ENCODE measurements at places on chromosomes 2 and 18. TPM values are rescaled to one million over a fixed set of nuclear protein-coding genes. Genes with fewer than 3 reads are reported as not detected.

The ALLC gene
- total RNA-seq = not detected

The ERBB4 gene
- total RNA-seq = 0.16 TPM

The ALPP gene
- total RNA-seq = not detected

The SKA1 gene
- 3.0 TPM for total RNA-seq

The IL36G gene
- not detected for total RNA-seq

The GREB1L gene
- total RNA-seq = 3.7 TPM

The ACMSD gene
- total RNA-seq = not detected

The THUMPD2 gene
- 9.5 TPM for total RNA-seq

The CFC1B gene
- not detected for total RNA-seq

The SLC4A5 gene
- 0.45 TPM for total RNA-seq

The TMSB10 gene
- total RNA-seq = 3,849 TPM

The PSMA8 gene
- not detected for total RNA-seq

GRCh38 chr2:158392687-158393086 is 63.9 kb downstream of the CCDC148 start:
- DNase-seq = no peak

DNA sequence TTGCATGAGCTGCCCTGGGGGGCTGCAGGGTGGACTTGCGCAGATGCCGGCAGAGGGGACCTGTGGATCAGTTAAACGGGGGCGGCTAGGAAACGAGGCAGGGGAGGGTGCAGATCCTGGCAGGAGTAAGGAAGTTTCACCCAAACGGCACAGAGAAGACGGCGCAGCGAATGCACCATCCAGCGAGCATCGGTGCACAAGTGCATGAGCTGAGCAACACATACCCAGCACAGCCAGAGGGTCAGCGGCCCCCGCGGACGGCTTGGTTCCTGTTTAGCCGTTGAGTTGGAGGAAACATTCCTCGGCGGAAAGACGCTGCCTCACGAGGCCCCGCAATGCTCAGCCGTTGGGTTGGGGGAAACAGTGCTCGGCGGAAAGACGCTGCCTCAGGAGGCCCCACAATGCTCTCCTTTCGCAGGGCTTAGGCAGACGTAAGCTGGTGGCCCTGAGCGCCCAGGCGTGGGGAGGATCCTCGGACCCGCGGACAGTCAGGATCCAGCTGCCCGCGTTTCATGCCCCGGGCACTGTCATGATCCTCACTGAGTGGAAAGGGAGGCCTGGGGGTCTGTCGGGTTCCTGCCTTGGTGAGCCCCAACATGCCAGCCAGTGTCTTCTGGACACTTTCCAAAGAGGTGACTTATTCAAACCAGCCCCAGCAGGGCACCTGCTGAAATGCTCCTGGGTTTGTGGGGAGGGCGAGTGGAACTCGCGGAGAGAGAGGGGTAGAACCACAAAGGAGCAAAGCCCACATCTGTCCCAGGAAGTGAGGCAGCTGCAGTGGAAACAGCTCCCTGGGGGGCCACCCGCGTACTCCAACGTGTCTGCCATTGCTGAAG is 86.3 kb downstream of the NDUFA10 start:
- DNase-seq = no peak

- DNase-seq = no peak
Measured at GRCh38 chr2:128375454-128375853, 56.8 kb upstream of the HS6ST1 start.

- DNase-seq = no peak
Measured at GRCh38 chr2:119154076-119154475, 4.5 kb downstream of the C1QL2 start.

GRCh38 chr2:22487036-22487435 is 897.9 kb upstream of the KLHL29 start:
- DNase-seq = no peak

DNA sequence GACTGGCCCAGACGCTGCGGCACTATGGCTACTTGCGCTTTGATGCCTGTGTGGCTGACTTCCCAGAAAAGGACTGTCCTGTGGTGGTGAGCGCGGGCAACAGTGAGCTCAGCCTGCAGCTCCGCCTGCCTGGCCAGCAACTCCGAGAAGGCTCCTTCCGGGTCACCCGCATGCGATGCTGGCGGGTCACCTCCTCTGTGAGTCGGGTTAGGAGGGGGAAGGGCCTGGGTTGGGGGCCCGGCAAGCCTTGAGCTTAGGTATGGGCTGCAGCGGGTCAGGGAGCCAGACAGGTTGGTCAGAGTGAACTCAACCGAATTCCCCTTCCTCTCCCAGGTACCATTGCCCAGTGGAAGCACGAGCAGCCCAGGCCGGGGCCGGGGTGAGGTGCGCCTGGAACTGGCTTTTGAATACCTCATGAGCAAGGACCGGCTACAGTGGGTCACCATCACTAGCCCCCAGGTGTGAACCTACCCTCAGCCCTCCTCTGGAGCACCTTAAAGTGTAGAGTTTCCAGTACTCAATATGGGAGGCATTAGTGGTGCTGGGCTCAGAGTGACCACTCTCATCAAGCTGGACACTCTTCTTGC is 4.9 kb downstream of the ZNF513 start:
- DNase-seq = no peak

GRCh38 chr2:10326151-10326616 is 23.5 kb downstream of the HPCAL1 start:
- no peak for DNase-seq

GRCh38 chr18:76546088-76546435 is 51.0 kb upstream of the ZNF516 start:
- peak; percentile 5 for DNase-seq

DNA sequence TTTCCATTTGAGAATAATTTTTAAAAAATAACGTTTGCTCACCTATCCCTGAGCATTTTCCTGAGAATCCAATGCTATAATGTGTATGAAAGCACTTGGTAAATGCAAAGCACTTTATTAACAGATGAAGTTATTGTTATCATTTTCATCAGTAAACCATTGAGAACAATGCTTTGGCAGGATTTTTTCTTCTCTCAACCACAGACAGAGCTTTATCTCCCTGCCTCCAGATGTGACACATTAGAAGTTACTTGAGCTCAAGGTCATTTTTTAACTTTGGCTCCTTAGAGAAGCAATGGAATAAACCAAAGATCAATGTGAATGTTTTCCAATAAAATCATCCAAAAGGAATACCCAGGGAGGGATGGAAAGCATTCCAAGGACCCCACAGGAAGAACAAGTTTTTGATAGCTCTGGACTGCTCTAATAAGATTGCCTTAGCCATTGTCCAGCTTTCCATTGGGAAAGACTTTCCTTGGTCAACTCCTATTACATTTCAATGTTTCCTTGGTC is 118.9 kb upstream of the NT5C1B start:
- DNase-seq = peak; percentile 80

DNA sequence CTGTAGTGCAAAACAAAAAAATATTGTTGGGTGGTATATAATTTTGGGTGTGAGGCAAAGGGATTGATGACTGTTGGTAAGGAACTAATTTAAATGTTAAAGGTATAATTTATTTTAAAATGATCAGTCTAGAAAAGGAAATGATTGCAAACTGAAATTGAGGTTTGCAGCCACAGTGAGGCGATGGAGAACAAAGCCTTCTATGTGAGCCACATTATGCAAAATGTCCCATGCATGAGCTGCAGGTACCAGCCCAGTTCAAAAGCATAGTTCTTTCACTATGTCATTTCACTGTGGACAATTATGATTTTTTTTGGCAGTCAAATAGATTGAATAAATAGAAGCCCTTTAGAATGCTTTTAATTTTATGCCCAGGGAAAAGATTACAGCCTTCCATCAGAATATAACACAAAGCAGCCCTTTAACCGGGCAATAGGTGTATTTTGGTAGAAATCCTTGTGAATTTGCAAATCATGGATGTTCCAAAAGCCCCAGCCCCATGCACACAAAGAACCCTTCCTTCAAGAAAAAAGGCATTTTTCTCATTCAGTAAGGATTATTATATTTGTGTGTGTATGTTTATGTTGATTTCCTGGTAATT is 1.7 kb downstream of the MAP2 start:
- peak; percentile 76 for DNase-seq

GRCh38 chr18:79517341-79517740 is 121.6 kb downstream of the NFATC1 start:
- DNase-seq = no peak

- DNase-seq = no peak
Measured at GRCh38 chr18:45251236-45251635, 364.0 kb upstream of the SLC14A2 start.

DNA sequence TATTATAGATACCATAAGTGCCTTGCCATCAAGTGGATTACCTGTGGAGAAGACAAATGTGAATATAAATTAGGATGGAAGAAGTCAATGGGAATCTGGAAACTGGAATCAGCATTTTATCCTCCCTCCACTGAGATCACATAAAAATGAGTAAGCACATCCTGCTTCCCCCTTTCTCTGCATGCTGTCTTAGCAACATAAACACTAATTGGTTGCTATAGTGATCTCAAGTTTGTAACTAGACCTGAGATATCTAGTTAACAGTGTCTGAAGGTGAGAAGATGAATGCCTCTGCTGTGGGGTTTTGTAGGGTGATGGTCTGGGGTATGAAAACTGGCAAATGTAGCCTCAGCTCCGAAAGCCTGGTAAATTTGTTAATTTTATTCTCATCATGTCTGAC is 1357.5 kb upstream of the CELF4 start:
- no peak for DNase-seq

- no peak for DNase-seq
Measured at GRCh38 chr2:120235681-120236080, 12.5 kb upstream of the TMEM185B start.

GRCh38 chr2:1619556-1619955 is 124.8 kb downstream of the PXDN start:
- DNase-seq = no peak

DNA sequence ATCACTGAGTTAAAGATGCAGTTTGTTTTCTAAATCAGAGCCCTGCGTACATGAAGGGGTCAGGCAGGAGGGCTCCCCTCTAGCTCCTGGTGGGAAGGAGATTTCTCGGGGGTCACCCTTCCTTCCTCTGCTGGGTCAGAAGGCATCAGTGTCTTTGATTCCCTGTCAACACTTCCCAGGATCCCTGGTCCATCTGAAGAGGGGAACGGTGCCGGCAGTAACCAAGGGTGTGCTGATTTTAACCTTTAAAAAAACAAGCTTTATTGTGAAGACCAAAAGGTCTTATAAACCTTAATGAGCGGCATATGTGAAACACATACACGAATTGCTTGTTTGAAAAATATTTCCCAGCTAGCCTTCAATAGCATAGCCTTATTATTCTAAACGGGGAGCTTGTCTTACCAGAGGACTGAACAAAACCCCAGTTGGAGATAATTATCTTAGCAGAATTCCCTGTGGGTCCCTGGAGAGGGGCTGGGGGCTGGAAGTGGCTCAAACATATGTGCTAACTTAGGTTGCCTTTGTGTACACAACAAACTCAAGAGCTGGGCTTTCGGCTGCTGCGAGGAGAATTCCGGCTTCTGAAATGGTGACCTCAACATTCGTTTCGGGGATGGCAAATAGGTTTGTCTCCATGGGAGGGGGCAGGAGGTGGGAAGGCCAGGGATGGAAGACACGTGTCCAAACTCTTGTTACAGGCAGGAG is 114.9 kb upstream of the MYCN start:
- DNase-seq = no peak

DNA sequence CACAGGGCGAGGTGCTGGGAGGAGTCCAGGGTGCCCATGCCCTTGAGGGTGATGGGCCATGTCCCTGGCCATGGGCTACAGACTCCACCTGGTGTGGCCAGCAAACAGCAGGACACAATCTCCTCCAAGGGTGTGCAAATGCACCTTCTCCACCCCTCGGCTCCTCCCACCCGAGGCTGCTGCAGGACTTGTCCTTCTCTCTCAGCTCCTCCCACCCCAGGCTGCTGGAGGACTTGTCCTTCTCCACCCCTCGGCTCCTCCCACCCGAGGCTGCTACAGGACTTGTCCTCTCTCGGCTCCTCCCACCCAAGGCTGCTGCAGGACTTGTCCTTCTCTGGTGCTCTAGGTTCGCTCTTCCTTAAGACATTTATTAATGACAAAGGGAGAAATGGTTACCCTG is 57.3 kb upstream of the SNTG2 start:
- DNase-seq = no peak

GRCh38 chr18:78293540-78293939 is 686.1 kb upstream of the SALL3 start:
- DNase-seq = no peak

DNA sequence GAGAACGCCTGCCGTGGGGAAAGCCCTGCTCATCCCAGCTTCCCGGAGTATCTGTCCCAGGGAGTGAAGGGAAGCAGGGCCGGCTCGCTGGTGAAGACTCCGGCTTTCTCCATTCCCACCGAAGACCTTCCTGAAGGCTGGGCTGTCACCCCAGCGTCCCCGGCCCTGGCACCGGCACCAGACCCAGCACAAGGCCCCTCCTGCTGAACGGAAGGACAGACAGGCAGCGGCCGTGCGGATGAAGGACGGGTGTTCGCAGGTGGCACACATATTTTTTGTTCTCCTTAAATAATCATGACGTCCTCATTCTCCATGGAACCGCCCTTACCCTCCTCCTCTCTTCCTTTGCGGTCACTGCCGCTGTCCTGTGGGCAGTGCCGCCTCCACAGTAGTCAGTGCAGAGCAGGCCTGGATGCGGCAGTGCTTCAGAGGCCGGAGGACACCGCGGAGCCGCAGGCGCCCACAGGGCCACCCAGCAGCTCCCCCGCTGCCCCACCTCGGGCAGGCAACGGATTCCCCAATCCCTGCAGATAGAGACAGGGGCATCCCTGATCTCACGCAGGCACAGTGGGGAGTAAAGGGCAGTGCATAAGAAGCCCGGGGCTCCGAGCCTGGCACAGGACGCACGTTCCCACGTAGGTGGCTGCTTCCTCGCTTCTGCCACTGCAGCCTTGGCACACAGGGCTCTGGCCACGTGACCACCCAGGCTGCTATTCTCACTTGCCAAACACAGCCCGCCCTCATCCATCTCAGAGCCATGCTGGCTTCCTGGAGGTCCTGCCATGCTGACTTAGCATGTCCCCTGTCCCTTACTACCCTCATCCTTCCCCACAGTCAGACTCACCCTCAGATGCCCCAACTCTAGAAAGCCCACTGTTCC is 229.7 kb downstream of the EIPR1 start:
- no peak for DNase-seq

All from fibroblast of the aortic adventitia (primary cell).